ENCODE measurements at places on chromosomes 4 and X.

DNA sequence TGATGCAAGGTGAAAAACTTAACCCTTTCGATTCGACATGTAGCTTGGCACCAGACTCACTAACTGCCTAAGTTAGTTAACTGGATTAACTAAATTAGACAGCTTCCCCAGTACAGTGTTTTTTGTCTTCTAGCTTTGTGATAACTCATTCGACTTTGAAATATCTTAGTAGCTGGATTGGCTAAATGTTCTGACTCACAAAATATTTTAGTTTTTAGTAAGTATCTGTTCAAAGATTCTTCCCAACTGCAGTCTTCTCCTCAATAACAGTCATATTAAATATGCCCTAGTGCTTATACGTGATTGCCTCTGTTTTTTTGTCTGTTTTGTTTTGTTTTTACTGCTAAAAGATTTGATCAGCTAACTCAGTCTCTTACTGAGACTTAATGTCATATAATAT is 102.9 kb downstream of the KCNIP4 start:
- DNase-seq = no peak

DNA sequence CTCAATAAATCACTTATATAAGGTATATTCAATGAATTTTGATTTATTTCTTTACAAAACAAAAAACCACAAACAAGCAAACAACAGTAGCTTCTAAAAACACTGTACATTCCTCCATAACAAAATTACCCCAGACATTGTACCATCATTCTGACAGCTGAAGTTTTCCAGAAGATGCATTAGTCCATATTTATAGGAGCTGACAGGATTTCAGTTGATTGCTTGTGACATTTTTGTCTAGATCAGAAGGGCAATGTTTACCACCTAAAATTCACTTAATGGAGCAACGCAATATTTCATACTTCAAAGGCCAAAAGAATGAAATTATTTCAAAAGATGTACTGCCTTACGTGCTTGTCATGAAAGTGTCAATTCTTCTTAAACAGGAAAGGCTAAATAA is 167.0 kb downstream of the ATP10D start:
- no peak for DNase-seq

- DNase-seq = no peak
Observed at GRCh38 chr4:37780444-37781130, 45.9 kb upstream of the PGM2 start.

GRCh38 chr4:76105652-76106051 is 31.1 kb downstream of the ART3 start:
- DNase-seq = no peak

DNA sequence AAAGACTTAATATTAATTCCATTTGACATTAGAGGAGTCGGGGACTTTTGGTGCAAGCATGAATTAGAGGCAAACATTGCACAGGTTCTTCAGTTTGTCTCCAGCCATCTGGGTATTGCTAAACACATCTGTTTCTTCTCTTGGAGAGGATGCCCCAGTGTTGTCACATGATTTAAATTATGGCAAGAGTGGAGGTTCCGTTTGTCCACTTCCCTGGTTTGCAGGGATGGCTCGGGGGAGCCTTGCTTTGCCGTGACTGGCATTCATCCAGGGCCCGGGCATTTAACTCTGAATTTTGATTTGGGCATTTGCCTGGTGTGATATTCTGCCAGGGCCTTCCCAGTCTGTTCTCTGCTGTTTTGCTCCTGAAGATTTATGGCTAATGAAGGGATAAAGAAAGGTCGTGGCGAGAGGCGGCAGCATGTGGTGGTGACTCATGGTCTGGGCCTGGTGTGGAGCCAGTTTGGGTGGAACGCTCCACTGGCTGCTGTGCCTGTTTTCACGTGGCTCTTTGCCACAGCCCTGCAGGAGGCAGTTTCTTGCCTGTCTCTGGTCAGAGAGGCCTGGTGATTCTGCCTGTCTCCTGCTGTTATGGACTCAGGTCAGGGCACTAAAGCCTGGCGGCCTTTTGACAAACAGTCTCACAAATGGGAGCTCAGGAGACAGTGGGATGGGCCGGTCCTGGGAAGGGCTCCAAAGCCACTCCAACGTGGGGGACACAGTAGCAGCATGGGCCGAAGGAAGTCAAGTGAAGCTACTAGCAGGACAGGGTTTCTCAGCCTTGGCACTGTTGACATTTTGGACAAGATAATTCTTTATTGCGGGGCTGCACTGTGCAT is 99.4 kb upstream of the PGRMC2 start:
- DNase-seq = peak; percentile 93

- DNase-seq = no peak
Observed at GRCh38 chr4:34950926-34951325, 1293.4 kb downstream of the ARAP2 start.

DNA sequence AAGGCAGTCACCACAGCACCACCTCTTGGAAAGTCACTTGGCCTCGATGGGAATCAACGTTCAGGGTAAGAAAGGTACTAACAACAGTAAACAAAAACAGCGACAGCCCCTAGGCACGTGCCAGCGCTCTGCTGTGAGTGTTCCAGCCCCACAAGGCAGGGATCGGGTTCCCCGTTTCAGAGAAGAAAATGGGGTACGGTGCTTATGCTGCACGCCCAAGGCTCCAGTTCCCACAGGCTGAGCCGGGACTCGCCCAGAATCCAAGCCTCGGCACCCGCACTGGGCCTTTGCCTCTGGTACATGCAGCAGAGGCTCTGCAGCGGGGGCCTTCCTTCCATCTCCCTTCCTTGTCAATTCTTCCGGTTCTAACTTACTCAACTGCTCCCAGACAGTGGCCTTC is 37.3 kb downstream of the WDR1 start:
- no peak for DNase-seq

- no peak for DNase-seq
Observed at GRCh38 chr4:2786152-2786671, 6.7 kb upstream of the SH3BP2 start.

- DNase-seq = no peak
Observed at GRCh38 chr4:185290018-185290607, 80.7 kb downstream of the SNX25 start.

DNA sequence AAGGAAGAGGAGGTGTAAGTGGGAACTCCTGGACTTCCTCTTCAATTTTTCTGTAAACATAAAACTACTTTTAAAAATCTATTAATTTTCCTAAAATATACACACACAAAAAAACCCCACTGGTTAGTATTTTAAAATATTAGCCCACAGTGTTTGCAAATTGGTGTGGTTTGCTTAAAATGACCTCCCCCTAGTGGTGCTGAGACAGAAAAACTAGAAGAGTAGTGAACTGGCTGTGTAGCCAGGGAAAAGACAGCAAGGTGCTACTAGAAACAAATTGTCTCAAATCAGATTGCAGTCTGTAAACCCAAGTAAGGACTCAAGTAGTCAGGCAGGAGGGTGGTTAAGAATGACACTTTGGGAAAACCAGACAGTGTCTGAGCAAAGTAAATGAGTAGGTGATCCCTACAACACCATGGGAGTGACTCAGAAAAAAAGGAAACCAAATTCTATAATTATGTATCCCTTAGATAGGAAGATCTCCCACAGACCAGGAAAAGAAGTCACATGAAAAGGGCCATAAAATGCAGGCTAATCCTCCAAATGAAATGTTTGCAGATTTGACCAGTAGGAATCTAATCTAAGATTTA is 26.0 kb downstream of the AMTN start:
- DNase-seq = no peak

GRCh38 chr4:87651941-87652340 is 1.9 kb downstream of the DMP1 start:
- DNase-seq = no peak

DNA sequence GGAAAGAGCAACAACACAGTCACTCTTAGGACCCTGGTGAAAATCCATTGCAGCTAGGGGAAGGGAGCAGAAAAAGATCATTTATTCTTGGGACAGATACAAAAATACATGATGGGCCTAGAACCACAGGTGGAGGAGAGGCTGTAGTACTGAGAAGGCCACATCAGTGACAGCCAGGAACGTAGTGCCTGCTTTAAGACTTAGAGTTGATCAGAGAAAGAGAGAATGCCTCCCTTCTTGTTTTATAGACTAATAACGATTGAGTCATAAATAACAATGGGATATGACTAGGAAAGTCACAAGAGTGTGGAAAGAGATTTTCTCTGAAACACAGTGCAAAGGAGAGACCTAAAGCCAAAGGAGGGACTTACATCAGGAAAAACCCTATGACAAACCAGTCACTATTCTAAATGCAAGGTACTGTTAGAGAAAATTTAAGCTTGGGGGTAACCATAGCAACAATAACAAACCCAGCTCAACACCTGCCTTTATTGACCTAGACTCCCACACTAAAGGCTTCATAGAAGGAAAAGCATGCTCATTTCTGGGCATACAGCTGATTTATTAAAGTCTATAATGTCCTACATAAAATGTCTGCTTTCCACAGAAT is 1015.0 kb upstream of the GRID2 start:
- no peak for DNase-seq

DNA sequence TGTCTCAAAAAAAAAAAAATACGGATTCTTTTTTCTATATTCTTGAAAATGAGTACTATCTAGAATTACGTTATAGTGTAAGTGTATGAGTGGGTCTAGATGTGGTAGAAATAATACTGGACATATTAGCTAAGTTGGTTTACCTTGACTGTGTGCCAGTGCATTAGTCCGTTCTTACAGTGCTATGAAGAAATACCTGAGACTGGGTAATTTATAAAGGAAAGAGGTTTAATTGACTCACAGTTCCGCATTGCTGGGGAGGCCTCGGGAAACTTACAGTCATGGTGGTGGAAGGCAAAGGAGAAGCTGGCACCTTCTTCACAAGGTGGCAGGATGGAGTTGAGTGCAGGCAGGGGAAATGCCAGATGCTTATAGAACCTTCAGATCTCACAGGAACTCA is 92.4 kb downstream of the ARHGAP10 start:
- DNase-seq = no peak

GRCh38 chr4:99759346-99759984 is 57.2 kb upstream of the DAPP1 start:
- DNase-seq = no peak

- no peak for DNase-seq
Observed at GRCh38 chr4:101171747-101172146, 175.6 kb downstream of the PPP3CA start.

DNA sequence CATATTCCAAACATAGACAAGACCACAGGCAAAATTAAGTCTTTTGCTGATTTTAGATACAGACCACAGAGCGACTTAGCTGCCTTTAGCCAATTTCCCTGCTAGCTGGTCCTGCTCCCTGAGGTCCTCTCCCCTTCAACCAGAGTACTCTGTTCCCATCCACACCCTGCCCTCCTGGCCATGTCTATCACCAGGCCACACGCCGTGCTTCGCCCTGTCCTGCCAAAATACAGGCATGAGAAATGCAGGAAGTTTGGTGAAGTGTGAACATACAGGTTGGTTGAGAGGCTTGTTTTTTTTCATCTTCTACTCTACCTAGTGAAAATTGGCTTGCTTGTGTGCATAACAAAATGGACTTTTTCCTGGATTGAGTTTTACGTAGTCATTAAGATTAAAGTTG is 226.2 kb upstream of the TENM3 start:
- DNase-seq = no peak

- no peak for DNase-seq
Observed at GRCh38 chrX:8042304-8042703, 115.1 kb upstream of the PNPLA4 start.

GRCh38 chr4:110680265-110680664 is 57.4 kb upstream of the PITX2 start:
- no peak for DNase-seq

- peak; percentile 47 for DNase-seq
Observed at GRCh38 chr4:40316333-40316781, 18.8 kb upstream of the CHRNA9 start.

DNA sequence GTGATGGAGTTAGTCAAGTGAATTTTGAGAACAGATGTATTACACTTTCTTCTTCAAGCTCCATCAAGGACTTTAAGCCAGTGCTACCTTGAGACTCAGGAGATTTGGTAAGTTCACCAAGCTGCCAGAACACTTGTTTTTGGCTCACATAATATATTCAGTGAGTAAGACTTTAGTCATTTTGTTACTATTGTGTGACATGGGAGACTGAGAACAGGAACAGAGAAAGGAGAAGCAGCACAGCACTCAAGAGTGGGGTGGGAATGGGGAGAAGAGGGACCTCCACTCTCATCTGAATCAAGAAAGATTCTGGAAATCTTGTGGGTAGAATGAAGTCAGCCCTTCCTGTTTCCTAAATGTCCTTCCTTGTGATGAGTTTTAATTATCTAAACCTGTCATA is 87.3 kb upstream of the TET2 start:
- no peak for DNase-seq

- no peak for DNase-seq
Observed at GRCh38 chr4:4856071-4857000, 3.1 kb upstream of the MSX1 start.

- no peak for DNase-seq
Observed at GRCh38 chrX:721354-721753, 90.8 kb downstream of the SHOX start.

DNA sequence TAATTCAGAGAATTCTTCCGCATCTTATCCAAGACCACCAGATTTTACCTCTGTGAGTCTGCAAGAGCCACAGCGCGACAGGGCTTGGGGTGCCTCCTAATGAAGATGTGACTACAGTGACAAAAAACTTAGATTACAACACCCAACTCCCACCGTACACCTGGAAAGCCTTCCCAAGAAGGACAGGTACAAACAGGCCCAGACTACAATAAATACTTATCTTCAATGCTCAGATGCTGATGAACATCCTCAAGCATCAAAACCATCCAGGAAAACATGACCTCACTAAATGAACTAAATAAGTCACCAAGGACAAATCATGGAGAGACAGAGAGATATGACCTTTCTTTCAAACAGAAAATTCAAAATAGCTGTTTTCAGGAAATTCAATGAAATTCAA is 20.8 kb upstream of the ABCG2 start:
- no peak for DNase-seq

DNA sequence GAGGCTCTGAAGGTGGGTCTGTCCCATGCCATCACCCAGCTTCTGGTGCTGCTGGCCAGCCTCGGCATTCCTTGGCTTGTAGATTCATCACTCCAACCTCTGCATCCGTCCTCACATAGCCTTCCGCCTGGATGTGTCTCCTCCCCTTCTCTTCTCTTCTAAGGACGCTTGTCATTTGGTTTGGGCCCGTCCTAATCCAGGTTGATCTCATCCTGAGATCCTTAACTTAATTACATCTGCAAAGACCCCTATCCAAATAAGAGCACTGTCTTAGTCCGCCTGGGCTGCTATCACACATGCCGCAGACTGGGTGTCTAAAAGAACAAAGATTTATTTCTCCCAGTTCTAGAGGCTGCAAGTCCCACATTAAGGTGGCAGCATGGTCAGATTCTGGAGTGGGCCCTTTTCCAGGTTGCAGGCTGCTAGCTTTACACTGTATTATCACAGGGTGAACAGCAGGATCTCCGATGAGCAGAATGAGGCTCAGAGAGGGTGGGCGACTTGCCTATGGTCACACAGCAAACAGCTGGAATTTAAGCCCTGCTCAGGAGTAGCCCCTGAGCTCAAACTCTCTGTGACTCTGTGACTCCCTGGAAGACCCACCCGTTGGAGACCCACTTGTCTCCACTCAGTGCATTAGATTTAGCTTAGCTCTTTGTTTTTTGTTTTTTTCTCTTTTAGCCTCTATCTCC is 113.1 kb downstream of the STK32B start:
- DNase-seq = no peak

- no peak for DNase-seq
Observed at GRCh38 chr4:7410446-7410845, 24.3 kb downstream of the PSAPL1 start.

Measured in brain pericyte (primary cell).